ENCODE measurements at places on chromosomes 7 and 10.

GRCh38 chr10:94129393-94130130 is 135.8 kb downstream of the PLCE1 start:
- DNase-seq: no peak

- peak; percentile 42 for DNase-seq
Measured at GRCh38 chr7:17298840-17299482, 509 bp downstream of the AHR start.

- no peak for DNase-seq
Measured at GRCh38 chr7:45402480-45403218, 171.5 kb upstream of the ADCY1 start.

DNA sequence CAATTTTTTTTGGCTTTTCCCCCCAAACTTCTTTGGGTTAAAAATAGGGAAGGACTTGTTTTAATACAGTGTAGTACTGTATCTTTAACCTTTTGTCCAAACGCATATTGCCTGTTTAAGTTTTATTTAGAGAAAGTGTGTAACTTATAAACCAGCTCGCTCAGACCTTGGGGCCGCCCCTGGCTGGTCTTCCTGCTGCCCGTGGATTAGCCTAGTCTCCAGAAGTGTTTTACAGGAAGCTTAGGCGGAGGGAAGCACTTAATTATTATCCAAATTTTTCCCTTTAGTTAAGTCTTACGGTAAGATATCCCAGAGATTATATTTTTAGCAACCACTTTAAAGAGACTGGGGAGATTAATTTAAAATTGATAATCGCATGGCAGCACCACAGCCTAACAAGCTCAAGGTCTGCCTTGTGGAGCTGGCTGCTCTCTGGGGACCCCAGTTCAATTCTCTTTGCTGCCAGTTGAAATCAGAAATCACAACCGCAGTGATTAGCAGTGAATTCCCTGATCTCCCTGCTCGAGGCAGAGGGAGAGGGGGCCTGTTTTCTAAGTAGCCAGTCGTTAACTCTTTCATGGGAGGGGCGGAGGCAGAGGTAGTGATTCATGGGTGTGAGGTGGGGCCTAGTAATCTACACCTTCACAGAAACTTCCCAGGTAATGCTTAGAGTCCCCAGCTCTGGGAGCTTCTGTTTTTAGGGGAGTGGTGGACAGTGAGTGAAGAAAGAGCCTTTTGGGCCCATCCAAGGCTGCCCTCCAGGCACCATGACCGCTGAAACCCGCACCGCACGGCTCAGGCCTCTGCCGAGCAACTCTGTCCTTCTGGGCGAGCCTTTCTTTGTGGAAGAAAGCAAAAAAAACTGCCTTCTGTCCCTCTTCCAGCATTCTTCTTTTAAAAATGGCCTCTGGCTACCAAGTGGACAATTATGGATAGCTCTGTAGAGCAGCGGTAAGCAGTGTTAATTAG is 548.7 kb upstream of the GALNT17 start:
- DNase-seq: no peak

GRCh38 chr10:29569795-29570194 is 65.0 kb downstream of the SVIL start:
- DNase-seq: no peak

GRCh38 chr7:100465299-100465698 is 1.2 kb upstream of the SPACDR start:
- DNase-seq: no peak

All from CD8-positive, alpha-beta memory T cell (primary cell).